Cortex of kidney (tissue), 1 donor: ENCODE measurements at places on chromosomes 2 and 18.

GRCh38 chr2:119236796-119237195 lies 13.2 kb downstream of the STEAP3 start:
- no peak for DNase-seq

DNA sequence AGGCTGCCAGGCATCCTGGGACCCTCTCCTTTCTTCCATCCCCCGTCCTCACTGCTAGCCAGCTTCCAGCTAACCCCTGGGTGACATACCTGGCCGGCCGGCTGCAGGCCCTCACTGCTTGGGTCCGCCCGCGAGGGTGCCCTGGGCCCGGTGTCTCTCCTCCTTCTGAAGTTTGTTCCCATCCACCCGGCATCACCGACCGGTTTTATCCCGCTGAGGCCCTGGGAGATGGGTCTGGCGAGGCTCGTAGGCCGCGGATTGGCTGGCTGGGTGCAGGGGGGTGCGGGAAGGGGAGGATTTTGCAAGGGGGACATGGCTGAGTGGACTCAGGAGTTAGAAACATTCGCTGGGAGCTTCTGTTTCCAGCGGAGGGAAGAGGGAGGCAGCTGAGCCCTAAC lies at the start of gene PAX8:
Gene PAX8 (minus strand): TSS at position 180 of the 398 bp plus-strand sequence. CDS start 527 bp downstream, outside the sequence.
- no peak for DNase-seq

DNA sequence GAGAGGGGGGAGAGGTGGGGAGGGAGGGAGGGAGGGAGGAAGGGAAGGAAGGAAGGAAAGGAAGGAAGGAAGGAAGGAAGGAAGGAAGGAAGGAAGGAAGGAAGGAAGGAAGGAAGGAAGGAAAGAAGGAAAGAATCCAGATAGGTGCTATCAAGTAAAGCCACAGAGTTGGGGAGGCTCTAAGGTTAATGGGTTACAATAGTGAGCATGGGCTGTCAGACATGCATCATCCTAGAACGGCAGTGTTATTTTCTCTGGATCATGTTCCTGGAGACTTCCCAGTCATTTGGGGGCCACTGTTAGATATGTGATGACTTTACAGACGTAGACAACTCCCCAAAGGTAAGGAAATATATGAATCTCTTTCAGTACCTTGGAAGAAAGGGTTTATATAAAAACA lies 31.1 kb downstream of the CDK15 start:
- no peak for DNase-seq

DNA sequence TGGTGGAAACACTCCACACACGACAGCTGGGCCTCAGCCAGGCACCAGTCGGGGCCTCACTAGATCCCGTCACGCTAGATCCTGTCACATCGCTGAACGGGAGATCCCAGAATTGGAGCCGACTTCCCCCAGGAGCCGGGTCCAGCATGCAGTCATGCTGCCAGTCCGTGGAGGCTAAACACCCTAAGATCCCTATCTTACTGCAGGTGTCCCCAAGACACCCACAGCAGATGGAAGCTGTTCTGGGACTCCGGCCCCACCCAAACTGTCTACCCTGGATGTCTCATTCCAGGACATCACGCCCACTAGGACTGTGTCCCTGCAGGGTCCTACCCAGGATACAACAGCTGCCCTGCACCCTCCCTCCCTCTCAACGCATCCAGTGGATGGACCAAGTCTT lies 23.4 kb downstream of the ZNF516 start:
- DNase-seq, result no peak

DNA sequence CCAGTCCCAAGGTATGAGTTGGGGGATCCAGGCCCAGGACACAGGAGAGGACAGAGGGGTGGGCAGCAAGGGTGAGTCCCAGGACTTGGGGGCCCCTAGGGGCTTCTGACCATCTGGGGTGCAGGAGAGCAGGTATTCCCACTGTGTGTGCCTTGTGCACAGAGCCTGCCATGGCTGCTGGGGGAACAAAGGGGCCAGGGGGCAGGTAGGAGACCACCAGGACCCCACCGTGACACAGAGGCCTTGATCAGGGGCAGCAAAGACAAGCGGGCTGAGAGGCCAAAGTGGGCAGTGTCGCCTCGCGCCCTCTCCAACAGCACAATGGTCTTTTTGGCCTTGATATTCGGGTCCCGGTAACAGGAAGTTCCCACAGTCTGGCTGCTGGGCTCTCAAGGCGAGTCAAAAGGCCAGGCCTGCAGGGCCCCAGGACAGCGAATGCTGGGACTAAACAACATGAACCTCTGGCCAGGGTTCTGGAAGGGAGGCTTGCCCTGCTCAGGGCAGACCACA lies 12.3 kb upstream of the GPR17 start:
- no peak for DNase-seq

GRCh38 chr18:74507097-74507881 lies 11.1 kb downstream of the CNDP2 start:
- DNase-seq, result no peak

DNA sequence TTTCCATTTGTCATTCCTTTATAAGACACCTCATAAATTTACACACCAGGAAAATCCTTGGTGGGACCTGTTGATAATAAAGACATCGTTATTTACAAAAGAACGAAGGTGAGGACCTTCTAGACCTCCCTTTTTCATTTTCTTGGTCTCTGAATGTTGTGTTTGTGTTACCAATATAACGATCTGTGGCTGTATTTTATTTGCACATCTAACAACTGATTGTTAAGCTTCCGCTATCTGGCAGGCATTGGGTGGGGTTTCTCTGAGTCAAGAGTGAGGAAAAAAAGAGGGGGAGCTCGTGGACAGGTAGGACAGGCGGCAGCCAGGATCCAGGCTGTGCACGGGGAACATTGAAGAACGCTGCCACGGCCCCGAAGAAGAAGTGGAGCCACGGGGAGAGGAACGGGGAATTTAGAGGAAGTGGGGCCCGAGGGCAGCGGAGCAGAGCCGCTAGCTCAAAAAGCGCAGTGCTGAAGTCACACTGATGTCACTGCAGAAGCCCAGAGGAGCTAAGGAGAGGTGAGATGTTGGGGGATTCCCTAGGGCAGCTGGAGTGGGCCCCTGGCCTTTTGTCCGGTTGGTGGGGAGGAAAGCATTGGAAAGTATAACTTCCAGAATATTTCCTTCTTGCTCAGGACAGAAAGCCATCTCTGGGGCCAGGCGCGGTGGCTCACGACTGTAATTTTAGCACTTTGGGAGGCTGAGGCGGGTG lies 20.9 kb upstream of the DNMT3A start:
- DNase-seq, result no peak

DNA sequence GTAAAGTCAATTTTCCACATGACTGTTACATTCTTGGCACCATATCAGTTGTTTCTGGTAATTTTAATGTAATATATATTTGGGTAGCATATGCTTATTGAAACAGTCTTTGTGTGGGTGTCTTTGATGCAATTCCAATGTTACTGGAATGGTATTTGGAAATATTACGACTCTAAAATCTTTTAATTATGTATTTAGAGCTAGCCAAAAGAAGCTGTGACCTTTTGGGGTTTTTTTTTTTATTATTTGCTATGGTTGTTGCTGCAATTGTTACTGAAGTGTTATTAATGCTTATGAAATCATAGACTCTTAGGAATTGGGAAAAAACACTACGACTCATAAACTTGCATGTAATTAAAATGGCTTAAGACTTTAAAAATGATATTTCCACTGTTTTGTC lies 95.9 kb downstream of the AOX1 start:
- no peak for DNase-seq

GRCh38 chr2:156476021-156476849 lies 40.1 kb downstream of the GPD2 start:
- no peak for DNase-seq

GRCh38 chr18:4931209-4931608 lies 265.8 kb downstream of the AKAIN1 start:
- no peak for DNase-seq

- no peak for DNase-seq
These were observed 90.2 kb downstream of the FAM161A start for GRCh38 chr2:61763605-61764034.
